ENCODE measurements at places on chromosomes 7 and 10.

GRCh38 chr10:72146559-72147323 lies 58.4 kb upstream of the SPOCK2 start:
- no peak for DNase-seq

DNA sequence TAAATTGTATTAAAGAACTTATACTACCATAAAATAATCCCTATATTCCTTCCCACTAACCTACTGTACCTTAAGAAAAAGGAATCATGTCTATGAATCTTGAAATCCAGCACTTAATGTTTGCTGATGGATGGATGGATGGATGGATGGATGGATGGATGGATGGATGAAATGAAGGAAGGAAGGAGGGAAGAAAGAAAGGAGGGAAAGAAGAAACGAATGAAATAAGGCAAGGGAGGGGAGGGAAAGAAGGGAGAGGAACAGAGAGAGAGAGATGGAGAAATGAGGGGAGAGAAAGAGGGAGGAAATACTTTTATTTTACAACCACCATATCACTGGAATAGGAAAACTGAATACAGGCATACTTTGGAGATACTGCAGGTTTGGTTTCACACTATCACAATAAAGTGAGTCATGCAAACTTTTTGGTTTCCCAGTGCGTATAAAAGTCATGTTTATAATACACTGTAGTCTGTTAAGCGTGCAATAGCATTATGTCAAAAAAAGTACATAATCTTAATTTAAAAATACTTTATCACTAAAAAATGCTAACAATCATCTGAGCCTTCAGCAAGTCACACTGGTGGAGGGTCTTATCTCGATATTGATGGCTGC lies 219.8 kb downstream of the CHCHD3 start:
- DNase-seq: no peak

DNA sequence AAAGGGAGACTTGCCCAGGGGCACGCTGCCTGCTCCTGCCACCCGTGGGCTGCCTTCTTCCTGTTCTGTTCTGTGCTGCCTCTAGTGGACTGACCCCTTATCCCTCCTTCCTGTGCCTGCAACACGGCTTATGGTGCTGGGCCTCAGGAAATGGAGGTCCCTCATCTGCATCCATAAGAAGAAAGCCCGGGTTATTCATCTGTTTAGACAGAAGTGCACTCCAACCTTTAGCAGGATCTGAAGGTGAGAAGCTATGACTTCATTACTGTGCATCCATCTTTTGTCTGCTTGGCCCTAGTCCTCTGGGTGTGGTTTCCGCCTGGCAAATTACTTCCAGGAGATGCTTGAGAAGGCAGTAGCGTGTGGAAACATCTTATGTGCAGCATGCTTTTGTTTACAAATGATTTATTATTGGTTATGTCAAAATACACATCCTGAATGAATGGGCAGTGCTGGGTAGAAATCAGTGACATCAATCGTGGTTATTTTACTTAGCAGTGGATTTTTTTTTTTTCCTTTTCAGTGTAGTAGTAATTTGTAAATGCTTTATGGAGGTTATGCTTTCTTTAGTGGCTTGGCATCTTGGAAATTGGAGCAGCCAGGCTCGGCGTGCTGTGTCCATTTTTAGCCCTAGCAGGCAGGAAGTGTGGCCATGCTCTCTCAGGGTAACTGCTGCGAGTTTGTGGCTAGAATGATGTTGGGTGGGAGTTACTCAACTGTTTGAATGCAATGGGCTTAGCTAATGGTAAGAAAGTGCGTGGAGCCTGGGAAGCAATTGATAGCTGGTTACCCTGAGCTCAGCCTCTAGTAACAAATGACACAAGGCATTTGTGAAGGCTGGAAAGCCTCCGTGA lies 12.7 kb downstream of the PTPRE start:
- peak; percentile 88 for DNase-seq

DNA sequence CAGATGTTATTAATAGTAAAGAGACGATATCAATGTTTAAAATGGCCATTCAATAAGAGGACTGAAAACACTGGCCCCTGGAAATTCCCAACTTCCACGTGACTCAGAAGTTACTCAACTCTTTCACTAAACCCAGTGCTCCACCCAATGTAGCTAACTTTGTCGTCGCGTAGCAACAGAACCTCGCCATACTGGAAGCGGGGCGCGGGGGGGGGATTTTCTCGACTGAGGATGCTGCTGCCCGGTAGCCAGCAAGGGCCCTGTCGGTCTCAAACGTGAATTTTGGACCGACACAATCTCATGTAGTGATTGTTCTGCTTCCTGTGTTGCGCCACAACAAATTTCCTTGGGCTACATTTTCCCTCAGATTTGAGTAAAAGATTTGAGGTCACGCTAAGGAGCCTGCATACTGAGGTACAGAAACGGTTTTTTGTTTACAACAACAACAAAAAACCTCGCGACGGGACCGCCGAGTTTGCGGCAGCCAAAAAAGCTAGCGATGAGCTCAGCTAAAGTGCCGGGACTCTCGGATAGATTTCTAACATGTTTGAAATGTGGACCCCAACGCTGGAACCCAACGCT lies 977 bp upstream of the SFR1 start:
- DNase-seq: peak; percentile 95

GRCh38 chr7:98974205-98974604 lies 95.9 kb downstream of the TRRAP start:
- DNase-seq: no peak

DNA sequence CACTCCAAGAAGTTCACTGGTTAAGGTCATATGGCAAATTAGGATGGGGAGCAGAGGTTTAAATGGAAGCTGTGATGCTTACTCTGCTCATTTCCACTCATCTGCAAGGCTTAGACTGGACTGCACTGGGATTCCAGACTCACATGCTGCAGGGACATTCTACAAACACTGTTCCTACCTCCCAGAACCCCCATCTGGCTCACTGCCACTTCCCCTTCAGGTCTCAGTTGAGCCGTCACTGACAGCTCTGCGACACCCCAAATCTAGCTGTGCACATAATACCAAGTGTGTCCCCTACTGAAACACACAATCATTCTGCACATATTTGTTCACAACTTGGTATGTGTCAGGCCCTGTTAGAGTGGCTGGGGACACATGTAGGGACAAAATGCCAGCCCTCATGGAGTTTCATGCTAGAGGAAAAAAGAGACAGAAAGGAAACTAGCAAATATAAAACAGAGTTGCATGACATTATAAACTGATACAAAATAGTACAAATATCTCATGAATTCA lies 5.4 kb downstream of the PRKCQ start:
- DNase-seq: no peak

DNA sequence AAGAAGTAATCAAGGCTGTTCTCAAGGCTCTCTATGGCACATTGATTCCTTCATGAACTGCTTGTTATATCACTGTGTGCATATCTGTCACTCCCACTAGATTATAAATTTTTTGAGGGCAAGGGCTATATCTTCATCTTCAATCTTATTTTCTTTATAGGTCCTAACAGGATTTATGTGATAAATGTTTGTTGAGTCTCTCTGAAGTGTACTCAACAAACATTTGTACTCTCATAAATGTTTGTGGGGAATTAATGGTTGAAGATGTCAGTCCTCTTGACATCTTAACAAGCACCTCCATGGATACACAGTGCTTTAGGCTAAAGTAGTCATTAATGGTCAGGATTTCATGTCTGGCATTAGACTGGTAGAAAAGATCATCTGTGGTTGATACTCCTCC lies 143.2 kb downstream of the RNLS start:
- DNase-seq: no peak

GRCh38 chr7:72335561-72336381 lies 76.4 kb downstream of the CALN1 start:
- DNase-seq: no peak

DNA sequence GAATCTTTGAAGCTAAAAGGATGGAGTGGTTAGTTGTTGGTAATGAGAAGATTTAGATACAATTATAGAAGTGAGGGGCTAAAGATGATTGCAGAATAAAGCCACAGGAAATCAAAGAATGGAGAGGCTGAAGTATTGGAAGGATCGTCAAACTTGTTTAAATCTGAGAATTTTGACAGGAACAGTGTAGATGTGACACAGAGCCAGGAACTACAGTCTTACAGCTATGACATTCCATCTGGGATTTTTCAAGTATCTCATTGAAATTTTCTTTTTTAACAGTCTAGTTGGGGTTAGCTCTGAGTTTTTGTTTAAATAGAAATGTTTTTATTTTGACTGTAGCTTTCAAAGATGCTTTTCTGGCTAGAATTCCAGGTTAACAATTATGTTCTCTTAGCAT lies 181.4 kb downstream of the NRG3 start:
- DNase-seq: no peak

DNA sequence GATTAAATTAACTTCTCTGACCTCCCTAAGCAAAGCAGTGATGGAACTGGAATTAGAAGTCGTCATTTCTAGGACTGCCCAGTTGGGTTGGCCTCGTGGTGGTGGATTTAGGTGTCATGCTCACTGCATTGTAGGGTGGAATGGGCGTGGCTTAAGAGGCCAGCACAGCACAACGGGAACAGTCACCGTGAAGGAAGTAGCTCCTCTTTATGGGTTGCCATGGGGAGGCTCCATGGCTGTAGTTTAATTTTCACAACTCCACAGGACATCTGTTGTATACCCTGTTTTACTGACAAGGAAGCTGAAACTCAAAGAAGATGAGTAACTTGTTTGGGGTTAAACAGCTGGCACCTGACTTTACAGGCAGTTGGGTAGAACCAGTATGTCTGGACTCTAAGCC lies 208.3 kb downstream of the CELF2 start:
- DNase-seq: peak; percentile 36

DNA sequence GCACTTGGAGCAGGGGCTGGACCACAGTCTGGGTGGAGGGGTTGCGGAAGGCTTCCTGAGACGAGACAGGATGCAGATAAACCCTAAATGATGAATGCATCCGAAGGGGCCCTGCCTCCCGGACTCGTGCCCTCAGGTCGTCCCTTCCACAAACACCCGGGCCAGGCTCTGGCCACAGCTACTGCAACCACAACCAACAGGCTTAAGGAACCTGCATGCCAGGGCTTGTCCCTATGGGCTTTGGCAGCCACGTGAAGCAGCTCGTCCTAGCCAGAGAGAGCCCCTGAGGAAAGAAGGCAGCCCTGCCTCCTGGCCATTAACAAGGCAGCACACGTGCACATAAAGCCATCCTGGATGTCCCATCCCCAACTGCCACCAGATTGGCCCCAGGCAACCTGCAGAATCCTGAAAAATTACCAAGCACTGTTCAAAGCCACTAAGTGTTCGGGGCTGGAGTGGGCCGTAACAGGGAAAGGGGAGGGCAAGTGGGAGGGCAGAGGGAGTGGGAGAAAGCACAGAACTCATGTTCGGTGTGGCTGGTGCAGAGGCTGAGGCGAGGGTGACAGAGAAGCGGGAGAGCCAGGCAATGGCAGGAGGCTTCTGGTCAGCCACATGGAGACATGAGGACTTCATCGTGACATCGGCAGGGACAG lies 62.7 kb downstream of the MAD1L1 start:
- peak; percentile 52 for DNase-seq

- no peak for DNase-seq
Observed at GRCh38 chr7:7125963-7126362, 56.4 kb upstream of the C1GALT1 start.

GRCh38 chr7:82175319-82175718 lies 268.3 kb downstream of the CACNA2D1 start:
- DNase-seq: no peak

DNA sequence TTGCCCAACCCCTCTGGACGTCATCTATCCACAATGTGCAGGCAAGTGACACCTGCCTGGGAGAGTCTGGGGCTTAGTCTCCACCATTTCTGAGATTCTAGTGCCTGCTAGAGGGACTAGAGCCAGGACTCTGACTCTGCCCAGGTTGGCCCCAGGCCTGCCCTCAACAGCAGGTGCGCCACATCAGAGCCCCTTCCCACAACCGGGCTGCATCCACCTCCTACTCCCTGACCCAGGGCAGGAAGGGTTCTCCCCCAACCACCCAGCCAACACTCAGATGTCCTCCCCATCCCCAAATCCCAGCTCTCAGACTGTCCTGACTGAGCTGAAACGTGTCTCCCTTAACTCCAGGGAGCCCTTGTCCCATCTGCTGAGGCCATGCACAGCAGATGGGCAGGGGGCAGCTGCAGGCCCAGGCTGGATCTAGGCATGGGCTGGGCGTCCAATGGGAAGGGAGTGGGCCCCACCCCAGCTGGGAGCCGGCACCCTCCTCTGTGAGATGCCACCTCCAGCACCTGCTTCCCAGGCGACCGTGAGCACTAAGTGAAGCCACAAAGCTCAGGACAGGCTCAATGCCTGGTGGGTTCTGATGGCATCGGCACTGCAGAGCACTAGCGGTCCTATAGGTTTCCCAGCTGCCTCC lies 49.2 kb downstream of the RASGEF1A start:
- no peak for DNase-seq

DNA sequence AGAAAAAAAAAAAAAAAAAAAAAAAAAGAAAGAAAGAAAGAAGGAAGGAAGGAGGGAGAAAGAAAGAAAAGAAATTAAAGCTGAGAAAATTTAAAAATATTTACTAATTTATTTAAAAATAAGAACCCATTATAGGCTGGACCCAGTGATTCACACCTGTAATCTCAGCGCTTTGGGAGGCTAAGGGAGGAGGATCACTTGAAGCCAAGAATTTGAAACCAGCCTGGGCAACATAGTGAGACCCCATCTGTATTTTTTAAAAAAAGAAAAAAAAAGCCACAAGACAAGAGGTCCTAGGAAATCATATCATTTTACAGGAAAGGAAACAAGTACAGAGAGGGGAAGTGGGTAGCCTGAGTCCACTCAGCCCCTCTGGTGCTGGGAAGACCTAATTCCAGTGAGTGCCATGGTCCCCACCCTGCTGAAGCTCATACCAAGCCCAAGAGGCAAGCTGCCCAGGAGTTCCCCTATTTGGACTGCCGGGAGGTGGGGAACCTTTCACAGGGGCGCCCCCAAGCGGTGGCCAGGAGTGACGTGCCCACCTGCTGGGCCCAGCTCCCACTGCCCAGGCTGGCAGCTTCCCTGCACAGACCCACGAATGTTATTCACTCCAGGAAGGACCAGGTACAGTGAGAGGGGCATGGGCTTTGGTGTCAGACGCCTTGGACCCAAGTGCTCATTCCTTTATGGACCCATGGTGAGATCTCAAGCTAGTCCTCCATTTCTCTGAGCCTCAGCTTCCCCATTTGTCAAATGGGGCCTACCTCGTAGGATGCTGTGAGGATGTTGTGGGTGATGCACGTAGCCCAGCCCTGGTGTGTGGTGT lies 133.6 kb downstream of the ZMIZ1 start:
- DNase-seq: no peak

- peak; percentile 30 for DNase-seq
Observed at GRCh38 chr10:31359979-31360378, 41.0 kb downstream of the ZEB1 start.
